Stimulated activated CD4-positive, alpha-beta T cell treated with anti-CD3 and anti-CD28 coated beads, TNF-alpha, amount 100 ng/mL, for 4 hours (primary cell): ENCODE measurements at places on chromosomes 7 and 10.

DNA sequence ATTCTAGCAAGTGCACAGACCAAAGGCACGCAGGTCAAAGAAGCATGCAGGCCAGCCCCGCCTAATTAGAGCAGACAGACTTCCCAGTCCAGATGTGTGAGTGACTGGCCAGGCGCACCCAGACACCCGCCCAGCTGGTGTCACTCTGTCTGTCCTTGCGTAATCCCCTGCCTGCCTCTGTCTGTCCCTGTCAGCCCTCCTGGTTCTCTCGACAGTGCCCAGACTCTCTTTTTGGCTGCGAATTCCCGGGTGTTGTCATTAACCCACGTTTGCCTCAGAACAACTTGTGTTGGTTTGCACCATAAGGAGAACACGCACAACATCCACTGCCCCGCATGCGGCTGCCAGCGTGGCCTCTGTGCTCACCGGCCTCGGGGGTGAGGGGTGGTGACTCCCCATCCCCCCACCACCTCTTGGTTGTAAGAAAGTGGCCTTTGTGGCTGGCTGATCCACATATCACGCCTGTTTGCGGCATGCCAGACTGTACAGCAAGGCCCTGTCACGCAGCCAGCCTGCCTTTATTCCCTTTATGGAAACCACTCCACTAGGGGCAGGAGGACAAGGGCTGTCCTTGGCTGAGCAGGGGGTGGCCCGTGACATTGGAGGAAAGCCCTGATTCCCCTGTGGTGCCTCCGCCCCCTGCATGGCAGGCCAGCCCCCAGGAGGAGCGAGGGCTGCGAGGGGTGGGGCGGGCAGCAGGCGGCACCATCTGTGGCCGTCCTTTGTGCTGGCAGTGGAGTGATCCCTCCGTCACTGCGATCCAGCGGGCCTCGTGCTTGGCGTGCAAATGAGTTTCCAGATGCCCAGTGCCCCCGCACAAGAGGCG, 72.8 kb upstream of the PPIF start:
- no peak for DNase-seq

DNA sequence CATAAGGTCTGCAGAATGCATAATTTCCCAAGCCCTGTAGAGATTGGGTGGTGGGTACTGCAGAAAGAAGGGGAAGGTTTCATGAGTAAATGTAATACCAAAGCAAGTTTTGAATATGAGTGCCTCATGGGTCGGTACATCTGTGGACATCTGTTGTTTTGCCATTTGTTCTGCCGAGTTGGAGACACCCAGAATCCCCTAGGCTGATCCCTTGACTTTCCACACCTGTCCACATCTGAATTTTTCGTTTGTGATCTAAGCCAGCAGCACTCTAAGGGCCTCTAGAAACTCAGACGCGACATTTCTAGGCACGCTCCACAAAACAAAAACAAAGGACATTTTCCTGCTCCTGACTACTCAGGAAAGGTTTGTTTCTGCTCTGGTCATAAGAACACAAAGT, 11.7 kb upstream of the SLF2 start:
- DNase-seq: no peak

- DNase-seq: no peak
Observed at GRCh38 chr7:75817116-75817515, 3.5 kb upstream of the CCL24 start.

DNA sequence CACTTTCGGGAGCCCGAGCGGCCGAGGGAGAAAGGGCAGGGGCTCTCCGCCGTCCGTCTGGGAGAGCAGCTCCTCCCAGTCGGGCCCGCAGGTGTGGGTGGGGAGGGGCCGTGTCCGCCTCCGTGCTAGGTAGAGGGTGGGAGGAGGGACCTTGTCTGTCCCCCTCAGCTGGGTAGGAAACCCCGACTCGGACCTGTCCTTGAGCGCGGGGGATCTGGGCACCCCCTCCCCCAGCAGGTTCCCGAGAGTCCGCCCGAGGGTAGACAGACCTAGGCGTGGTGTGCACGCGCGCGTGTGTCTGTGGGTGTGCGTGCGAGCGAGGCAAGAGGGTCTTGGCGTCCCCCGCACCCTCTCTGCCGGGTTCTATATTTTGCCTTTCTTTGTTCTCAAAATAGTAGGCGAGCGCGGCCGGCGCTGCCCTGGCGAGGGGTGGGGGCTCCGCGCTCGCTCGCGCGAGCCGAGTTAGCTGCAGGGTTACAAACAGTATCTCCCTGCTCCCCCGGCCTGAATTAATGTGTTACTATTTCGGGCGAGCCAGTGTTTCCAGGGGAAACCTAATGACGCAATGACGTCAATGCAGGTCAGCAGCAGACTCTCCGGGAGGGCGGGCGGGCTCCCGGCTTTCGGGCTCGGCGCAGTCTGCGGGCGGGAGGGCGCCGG, 73.9 kb upstream of the LEP start:
- no peak for DNase-seq

DNA sequence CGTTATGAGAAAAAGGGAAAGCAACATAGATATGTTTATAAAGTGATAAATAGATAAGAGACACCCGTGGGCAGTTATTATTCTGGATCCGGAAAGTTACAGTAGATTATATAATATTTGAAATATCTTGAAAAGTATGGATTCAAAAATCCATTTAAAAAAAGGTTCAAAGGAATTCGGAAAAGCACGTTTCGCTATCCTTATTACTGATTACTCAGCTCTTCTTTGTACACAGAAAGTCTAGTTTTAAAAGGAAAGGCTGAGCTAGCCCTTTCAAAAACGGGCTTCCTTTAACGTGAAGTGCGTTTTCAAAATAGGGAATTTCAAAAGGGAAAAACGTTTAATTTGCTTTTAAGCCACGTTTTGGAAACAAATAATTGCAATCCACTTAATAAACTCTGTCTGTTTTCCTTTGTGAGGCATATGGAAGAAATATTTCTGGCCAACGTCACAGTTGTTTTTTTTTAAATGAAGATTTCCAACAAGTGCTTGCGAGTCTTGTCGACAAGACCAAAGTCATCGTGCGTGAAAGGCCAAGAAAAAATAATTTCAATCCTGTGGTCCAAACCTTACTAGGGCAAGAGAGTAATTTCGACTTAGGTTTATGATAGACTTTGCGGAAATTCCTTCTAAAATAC, 2.2 kb upstream of the SKIDA1 start:
- DNase-seq: no peak

DNA sequence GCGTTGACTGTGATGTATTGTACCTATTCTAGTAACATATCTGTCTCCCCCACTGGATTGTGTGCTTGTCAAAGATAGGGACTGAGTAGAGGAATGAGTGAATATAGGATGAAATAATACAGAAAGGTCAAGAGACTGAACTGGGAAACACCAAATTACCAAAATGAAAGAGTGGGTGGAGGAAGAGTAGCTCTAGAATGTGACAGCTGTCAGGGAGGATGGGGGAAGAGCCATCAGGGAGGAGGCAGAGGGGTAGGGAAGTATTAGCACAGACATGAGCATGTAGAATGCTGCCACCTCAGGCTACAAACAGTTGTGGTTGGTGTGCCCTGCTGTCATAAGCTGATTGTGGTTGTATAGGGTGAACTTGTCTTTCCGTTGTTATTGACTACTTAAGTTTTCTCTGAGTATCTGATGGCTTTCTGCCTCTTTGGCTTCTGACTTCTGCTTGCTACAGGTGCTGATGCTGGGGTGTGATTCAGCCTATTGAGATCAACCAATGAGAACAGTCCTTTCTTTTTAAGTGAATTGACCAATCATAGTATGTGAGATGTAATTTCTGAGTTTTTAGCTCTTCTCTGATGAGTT, 5.6 kb downstream of the CCSER2 start:
- no peak for DNase-seq

- DNase-seq: no peak
Observed at GRCh38 chr7:5423306-5423975, at the start of gene TNRC18. TNRC18 (minus strand) TSS chr7:5423834; CDS start chr7:5421246, 2,588 bp downstream.

DNA sequence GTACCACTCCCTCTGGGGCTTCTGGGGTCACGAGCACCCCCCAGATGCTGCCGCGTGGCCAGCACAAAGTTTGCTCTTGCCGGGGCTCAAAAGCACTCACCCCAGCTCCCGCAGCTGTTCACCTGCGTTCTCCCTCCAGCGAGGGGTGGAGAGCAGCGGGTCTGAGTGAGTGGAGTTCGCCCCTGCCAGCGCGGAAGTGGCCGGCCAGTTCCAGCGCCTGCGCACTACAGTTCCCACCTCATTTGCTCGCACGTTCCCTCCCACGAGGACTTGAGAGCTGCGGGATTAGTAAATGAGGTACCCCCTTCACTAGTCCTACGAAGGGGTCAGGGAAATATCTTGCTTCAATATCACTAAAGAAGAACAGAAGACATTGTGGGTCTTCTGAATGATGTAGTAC, 24.3 kb upstream of the LRRC72 start:
- DNase-seq: no peak

- no peak for DNase-seq
Observed at GRCh38 chr10:88253622-88254021, 329.5 kb downstream of the RNLS start.

GRCh38 chr7:9083837-9084236, 650.4 kb downstream of the NXPH1 start:
- DNase-seq: no peak
